ENCODE measurements at places on chromosomes 3 and 15.

- no peak for DNase-seq
Measured at GRCh38 chr3:107375682-107376081, 1.6 kb upstream of the CCDC54 start.

DNA sequence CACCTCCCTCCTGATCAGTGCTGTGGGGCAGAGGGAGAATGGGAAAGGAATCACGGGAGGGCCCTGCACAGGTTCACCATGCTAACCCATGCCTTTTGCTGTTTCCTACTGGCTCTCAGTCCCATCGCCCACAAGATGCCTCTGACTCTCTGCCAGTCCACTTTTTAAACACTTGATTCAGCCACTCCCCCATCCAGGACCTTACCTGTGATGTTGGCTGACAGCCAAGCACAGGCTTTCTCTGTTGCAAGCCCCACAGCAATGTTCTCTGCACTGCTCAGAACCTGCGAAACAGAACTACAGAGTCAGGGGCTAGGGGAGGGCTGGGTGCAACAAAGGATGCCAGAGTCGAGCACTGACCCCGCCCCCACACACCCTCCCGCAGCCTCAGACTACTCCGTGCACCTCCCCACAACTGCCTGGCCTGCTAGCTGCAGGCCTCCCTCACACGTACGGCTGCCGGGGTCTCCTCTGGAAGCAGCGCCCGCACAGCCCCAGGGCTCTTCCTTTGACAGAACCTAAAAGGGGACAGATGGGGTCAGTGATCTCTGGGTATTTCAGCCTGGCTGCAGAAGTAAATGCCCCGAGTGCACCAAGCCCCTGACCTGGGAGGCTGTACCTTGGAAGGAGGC, 9.1 kb downstream of the CDAN1 start:
- DNase-seq, result peak; percentile 59

GRCh38 chr3:65604863-65605526, 433.7 kb downstream of the MAGI1 start:
- DNase-seq, result no peak

GRCh38 chr15:53644660-53645059, 114.8 kb downstream of the WDR72 start:
- no peak for DNase-seq

DNA sequence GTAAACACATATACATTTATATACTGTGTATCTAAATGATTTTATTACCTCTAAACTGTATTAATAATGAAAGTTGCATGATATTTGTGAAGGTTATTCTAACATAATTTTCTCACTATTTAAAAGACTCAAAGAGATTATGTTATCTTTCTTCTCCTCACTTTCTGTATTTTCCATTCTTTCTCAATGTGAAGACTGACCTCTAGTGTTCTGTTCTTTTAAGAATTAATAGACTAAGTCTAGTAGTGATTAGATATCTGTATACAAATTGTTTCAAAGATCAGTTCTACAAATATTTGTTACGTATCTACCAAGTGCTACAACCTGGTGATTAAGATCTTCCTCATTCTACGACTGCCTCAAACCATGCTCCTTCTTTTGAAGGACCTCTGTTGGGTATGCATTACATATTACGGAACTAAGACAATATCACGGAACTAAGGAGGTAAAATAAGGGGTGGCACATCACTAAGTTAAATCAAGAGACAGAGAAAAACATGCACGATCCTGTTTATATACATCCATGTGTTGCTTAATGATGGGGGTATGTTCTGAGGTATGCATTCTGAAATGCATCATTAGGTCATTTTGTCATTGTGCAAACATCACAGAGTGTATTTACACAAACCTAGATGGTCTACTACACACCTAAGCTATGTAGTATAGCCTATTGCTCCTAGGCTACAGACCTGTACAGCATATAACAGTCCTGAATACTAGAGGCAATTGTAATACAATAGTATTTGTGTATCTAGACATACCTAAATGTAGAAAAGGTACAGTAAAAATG, 161.5 kb upstream of the KBTBD8 start:
- DNase-seq, result no peak

- DNase-seq, result no peak
Measured at GRCh38 chr3:155270063-155270462, 23.4 kb downstream of the STRIT1 start.

- DNase-seq, result no peak
Measured at GRCh38 chr3:71815340-71816067, 30.6 kb upstream of the PROK2 start.

GRCh38 chr3:24101676-24102168, 156.6 kb downstream of the NR1D2 start:
- DNase-seq, result no peak

- no peak for DNase-seq
Measured at GRCh38 chr3:19228167-19228566, 79.9 kb downstream of the KCNH8 start.

DNA sequence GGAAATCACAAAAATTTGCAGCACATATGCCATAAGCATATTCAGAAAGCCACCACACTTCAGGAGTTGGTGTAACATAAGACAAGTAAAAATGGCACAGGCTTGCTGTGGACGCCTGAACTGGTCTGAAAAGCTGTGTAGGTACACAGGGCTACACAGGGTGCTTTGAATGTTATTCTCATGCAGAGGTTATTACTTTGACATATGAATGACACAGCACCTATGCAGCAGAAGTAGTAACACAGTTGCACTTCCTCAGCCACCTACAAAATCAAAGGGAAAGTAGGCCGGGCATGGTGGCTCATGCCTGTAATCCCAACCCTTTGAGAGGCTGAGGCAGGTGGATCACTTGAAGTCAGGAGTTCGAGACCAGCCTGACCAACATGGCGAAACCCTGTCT, 54.5 kb downstream of the OSBPL10 start:
- DNase-seq, result no peak

DNA sequence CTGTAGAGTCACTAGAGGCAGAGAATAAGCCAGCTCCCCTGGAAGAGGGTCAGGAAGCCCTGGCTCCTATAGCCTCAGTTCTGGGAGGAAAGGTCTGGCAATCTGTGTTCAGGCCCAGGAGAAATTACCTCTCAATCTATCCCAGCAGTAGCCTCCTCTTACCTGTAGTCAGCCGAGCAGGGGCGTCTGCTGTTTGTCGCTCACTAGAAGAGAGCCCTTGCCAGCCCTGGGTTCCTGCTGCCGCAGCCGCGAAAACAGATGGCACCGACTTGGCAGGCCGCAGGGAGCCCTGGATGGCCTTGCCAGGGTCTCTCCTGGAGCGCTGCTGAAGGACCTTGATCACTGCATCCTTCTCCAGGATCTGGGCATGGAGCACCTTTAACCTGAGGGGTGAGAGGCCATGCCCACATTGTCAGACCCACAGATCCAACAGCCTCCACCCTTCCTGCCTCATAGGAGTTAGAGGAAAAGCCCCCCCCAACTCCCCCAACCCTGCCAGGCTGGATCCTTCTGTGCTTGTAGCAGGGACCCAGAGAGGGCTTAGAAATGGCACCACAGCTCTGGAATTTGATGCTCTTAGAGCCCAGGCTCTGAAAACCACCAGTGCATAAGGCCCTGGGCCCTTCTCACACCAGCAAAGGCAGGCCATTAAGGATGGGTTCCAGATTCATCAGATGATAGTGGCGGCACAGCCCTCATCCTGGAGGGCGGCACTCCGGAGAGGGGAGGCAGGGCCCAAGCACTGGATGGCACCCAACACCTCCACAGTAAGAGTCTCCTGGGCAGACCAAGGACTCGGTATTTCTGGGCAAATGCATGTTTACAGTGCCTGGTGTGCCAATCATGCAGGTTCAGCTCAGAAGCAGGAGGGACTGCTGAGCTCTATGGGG, 14.9 kb downstream of the AMOTL2 start:
- DNase-seq, result peak; percentile 40

DNA sequence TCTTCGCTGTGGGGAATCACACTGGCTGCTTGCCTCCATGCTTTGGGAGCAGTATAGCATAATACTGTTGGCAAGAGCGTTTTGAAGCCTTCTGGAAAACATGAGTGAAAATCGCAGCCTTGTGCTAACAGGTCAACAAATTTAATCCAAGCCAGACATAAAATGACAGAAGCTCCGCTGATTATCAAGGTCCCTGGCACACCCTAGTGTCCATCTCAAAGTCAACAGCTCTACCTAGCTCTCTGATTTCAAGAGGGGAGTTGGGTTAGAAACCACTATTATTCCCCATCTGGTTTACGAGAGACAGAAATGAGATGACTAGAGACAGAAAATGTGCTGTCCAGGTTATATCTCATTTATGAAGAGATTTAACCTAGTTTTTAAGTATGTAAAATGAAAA, 73.6 kb upstream of the MDFIC2 start:
- peak; percentile 2 for DNase-seq

DNA sequence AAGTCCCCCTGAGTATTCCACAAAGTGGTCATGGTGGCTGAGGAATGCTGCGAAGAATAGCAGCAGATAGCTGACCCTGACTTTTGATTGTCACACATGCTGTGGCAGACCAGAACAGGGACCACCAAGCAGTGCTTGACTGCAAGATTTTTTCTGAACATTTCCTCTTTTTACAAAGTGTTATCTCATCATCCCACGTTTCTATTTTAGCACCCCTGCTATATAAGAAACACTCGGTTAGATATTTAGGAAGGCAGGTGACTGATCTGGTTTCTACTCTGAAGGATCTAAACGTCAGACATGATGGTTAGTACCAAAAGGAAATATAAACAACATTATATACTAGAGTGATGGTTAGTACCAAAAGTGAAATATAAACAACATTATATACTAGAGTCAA, 9.1 kb downstream of the SLC25A26 start:
- no peak for DNase-seq

DNA sequence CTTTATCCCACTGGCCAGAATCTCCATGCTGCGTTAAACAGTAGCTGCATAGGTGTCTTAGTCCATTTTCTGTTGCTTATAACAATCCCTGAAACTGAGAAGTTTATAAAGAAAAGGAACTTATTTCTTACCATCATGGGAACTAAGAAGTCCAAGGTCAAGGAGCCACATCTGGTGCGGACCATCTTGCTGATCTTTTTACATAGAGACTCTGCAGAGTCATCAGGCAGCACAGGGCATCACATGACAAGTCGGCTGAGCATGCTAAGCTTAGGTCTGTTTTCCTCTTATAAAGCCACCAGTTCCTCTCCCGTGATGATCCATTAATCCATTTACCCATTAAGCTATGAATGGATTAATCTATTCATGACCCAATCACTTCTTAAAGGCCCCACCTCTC, 22.4 kb upstream of the FAM174B start:
- DNase-seq, result no peak

GRCh38 chr3:171168086-171168485, 141.6 kb upstream of the SLC2A2 start:
- DNase-seq, result peak; percentile 62

DNA sequence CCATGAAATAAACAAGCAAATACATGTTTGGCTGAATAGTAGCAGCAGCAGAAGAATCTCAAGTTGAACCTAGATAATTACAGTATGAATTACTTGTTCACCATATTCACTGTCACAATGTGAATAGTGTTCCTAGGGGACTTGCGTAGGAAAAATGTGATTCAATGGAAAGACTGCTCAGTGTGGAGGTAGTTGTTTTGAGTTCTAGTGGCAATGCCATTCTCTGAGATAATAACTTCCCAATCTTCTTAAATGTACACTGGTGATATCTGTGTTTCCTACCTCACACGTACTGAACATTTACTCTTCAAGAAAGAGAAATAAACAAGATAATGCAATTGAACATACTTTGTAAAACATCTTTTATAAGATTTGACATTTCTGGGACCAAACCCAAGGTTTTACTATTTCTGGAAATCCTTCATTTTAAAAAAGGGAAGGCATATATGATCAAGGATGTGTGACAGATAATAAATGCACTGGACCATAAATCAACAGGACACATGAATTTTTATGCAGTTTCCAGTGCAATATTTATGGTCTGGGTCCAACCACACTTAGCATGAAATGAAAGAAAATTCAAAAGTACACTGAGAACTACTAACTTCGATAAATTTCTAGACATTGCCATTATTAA, 598.3 kb upstream of the ZNF385D start:
- DNase-seq, result no peak

GRCh38 chr3:195111319-195111705, 159.6 kb downstream of the XXYLT1 start:
- DNase-seq, result no peak

- DNase-seq, result peak; percentile 11
Measured at GRCh38 chr15:98439523-98439942, 208.8 kb upstream of the IGF1R start.

DNA sequence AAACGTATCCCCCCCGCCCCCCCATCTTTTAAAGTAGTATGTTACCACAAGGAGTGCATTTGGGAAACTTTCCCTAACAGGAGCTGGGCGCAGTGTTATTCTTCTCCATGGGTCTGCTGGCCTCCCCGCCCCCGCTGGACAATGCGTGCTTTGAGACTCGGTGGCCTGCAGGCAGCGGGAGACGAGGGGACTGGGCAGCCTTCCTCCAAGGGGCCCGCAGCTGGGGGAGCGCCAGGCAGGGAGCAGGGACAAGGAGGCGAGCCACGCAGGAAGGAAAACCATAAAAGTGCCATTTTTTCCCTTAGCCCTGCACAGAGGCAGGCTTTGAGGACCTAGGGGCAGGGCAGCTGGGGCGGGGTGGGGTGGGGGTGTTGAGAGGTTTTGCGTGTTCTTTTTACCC, 14.1 kb downstream of the SOX2 start:
- no peak for DNase-seq

DNA sequence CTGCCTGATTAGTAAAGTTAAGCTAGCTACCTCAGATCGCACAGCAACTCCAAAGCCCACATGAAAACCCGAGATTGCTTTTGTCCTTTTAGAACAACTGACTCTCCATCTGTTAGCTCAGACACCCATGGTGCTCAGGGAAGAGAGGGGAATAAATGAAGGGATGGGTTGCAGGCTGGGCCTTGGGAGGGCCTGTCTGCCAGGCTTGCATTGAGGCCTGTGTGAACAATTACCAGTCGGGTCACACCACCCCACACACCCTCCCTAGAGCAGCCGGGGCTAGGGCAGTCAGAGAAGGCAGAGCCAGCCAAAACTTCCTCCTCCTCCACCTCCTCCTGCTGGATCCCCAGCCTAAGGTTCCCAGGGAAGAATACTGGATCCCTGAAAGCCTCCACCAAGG, 8.8 kb upstream of the PRKAR2A start:
- no peak for DNase-seq

GRCh38 chr3:155744626-155745324, at the start of gene PLCH1:
PLCH1 (minus strand) TSS chr3:155745071; CDS start chr3:155704224, 40,847 bp downstream.
- peak; percentile 91 for DNase-seq

- no peak for DNase-seq
Measured at GRCh38 chr3:181230258-181230657, 240.7 kb upstream of the DNAJC19 start.

- DNase-seq, result no peak
Measured at GRCh38 chr15:50059203-50059772, 59.7 kb downstream of the ATP8B4 start.

- peak; percentile 91 for DNase-seq
Measured at GRCh38 chr15:70083418-70083817, 14.3 kb downstream of the TLE3 start.

- peak; percentile 74 for DNase-seq
Measured at GRCh38 chr15:63473999-63474809, 30.2 kb upstream of the USP3 start.

GRCh38 chr15:34717729-34718128, 37.1 kb downstream of the GJD2 start:
- no peak for DNase-seq

GRCh38 chr15:26017665-26018064, 154.5 kb upstream of the ATP10A start:
- no peak for DNase-seq
